ENCODE measurements at places on chromosomes 3 and 15. TPM values are rescaled to one million over a fixed set of nuclear protein-coding genes. Genes with fewer than 3 reads are reported as not detected.

SEMA3B gene
- total RNA-seq: 51.6 TPM

TXNRD3 gene
- 10.3 TPM for total RNA-seq

GOLGA6L26 gene
- not detected for total RNA-seq

LACTB gene
- total RNA-seq: 22.6 TPM

A4GNT gene
- not detected for total RNA-seq

GOLGA6L10 gene
- 0.26 TPM for total RNA-seq

CAMK2N2 gene
- not detected for total RNA-seq

EDC3 gene
- total RNA-seq: 8.9 TPM

SCAANT1 gene
- 1.7 TPM for total RNA-seq

HTR3E gene
- total RNA-seq: not detected

CCNB2 gene
- total RNA-seq: 19.3 TPM

NOX5 gene
- 0.33 TPM for total RNA-seq

NEK10 gene
- 23.0 TPM for total RNA-seq

CD276 gene
- 88.5 TPM for total RNA-seq

TICRR gene
- total RNA-seq: 1.2 TPM

PRTG gene
- total RNA-seq: 4.0 TPM

ARGFX gene
- total RNA-seq: not detected

ZNF148 gene
- total RNA-seq: 41.3 TPM

LRTM1 gene
- total RNA-seq: not detected

ZNF501 gene
- total RNA-seq: 16.0 TPM

FANCD2OS gene
- total RNA-seq: not detected

SSR3 gene
- 159 TPM for total RNA-seq

SAMD7 gene
- not detected for total RNA-seq

LSAMP gene
- 4.8 TPM for total RNA-seq

SLC22A14 gene
- total RNA-seq: 0.17 TPM

LRRC2 gene
- total RNA-seq: 0.77 TPM

CTXN2 gene
- not detected for total RNA-seq

CACNA2D3 gene
- total RNA-seq: 0.77 TPM

IL5RA gene
- not detected for total RNA-seq

RASL12 gene
- total RNA-seq: 50.5 TPM

SERPINI2 gene
- total RNA-seq: not detected

TMEM108 gene
- total RNA-seq: under 0.01 TPM

GHRL gene
- total RNA-seq: not detected

ATP2B2 gene
- total RNA-seq: not detected

SNURF gene
- total RNA-seq: 61.1 TPM

INAFM2 gene
- 9.2 TPM for total RNA-seq

ISLR gene
- 14.0 TPM for total RNA-seq

B3GALNT1 gene
- total RNA-seq: 13.1 TPM

CTXND1 gene
- total RNA-seq: under 0.01 TPM

PARL gene
- 21.1 TPM for total RNA-seq

CD80 gene
- total RNA-seq: under 0.01 TPM

IL17RE gene
- 0.99 TPM for total RNA-seq

GRIP2 gene
- total RNA-seq: under 0.01 TPM

CIAO2A gene
- total RNA-seq: 94.5 TPM

Data from fibroblast of lung (primary cell).